ENCODE measurements at places on chromosomes 7 and 10.

- DNase-seq = no peak
Observed at GRCh38 chr7:24307326-24307725, 23.3 kb downstream of the NPY start.

DNA sequence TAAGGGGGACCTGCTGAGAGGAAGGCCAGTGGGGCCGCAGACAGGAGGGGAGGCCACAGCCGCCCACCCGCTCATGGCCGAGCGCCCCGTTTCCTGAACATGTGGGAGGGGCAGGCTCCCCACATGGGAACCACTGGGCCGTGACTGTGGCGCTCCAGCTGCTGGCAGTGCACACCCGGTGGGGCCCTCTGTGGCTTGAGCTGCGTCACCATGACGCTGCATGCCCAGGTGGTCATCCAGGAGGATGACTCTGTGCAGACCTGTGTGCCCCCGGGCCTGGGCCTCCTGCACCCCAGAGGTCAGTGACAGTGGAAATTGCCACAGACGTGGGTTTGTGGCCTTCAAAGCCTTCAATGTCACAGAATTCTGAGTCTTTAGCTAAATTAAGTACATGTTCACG lies 85.1 kb downstream of the MGMT start:
- DNase-seq = no peak

DNA sequence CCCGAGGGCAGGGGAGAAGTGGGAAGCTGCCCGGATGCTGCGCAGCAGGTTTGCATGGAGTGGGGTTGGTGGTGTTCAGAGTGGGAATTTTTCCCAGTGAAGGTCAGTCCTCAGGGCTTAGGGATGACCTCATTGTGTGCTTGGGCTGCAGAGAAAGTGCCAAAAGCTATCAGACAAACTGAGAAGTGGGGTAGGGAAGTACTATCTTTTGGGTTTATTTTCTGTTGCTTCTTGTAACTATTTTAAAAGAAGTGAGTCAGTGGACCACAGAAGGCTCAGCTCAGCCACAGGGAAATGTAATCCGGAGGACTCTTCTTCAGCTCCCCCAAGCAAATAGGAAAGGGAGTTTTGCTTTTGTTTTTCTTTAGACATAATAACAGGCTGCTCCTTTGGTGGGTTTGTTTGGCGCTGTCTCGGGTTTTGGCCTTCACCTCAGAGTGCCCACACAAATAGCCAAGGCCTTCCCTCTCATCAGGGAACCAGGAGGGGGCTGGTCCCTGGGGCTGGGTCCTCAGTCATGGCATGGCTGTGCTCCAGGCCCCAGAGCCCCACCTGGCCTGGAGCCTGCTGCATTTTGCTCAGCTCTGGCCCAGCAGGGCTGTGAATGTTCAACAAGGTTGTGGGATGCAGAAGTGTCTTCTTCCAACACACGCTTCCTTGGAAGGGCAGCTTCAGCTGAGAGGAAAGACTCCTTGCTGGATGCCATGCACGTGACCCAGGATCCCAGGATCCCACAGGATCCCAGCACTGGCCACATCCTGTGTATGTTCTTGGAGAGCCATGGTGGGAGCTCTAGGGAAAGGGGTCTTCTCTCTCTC lies 5.4 kb upstream of the FAM170B start:
- DNase-seq = no peak

DNA sequence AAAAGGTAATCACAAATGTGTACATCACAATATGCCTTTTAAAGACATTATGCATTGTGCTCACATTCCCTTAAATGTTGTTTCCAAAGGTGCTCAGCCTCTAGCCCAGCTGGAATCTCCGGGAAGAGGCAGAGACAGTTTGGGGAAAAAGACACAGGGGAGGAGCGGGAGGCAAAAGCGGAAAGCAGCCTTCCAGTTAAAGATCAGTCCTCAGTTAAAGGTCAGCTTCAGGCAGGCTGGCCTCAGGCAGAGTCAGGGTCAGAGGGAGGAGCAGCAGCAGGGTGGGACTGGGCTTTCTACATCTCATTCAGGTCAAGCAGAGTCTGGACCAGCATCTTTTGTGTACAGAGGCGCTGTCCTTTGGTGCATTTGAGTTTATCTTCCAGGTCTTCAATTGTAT lies 18.6 kb downstream of the ST7 start:
- peak; percentile 13 for DNase-seq

GRCh38 chr10:98472196-98472595 lies 25.5 kb upstream of the HPS1 start:
- peak; percentile 45 for DNase-seq

DNA sequence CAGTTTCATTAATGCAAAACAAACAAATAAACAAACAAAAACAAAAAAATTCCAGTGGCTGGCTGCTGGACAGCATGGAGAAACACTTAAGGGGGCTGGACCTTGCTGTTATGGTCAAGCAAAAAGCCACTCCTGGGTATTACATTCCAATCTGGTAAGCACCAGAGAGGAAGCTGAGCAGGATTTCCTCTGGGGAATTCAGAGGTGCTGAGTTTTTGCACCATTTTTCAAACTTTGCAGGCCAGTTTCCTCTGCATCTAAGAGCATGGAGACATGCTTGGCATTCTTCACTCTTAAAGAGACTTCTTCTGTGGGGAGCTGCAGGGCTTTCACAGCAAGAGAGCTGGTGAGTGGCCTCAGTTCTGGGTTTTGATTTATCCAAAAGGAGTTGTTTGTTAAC lies 84.5 kb downstream of the FZD1 start:
- DNase-seq = no peak

DNA sequence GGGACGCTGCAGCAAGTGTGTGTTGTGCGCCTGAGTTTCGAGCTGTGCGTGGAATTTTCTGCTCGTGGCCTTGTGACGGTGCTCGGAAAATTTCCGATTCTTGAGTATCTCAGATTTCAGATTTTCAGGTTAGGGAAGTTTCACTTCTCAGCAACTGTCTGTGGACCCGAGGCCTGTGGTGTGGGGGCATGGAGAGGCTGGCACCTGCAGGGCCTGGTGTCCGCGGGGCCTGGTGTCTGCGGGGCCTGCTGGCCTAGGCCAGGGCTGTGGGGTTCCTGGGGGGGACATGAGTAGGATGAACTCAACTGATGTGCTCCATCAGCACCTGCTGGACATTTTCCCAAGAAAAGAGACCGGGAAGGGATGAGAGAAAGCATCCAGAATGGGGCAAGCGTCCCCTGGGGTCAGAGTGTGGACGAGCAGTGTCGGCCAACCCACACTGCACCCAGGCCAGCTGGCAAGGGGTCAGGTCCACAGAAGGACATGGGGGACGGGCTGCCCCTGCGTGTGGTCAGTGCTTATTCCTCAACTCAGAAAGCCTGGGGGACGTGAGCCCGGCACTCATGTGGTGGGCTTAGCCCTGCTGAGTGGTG lies 31.3 kb upstream of the SHH start:
- DNase-seq = no peak

- no peak for DNase-seq
Observed at GRCh38 chr7:40223451-40224127, 88.8 kb downstream of the SUGCT start.

- peak; percentile 80 for DNase-seq
Observed at GRCh38 chr10:10870523-10871241, 147.0 kb upstream of the CELF2 start.

DNA sequence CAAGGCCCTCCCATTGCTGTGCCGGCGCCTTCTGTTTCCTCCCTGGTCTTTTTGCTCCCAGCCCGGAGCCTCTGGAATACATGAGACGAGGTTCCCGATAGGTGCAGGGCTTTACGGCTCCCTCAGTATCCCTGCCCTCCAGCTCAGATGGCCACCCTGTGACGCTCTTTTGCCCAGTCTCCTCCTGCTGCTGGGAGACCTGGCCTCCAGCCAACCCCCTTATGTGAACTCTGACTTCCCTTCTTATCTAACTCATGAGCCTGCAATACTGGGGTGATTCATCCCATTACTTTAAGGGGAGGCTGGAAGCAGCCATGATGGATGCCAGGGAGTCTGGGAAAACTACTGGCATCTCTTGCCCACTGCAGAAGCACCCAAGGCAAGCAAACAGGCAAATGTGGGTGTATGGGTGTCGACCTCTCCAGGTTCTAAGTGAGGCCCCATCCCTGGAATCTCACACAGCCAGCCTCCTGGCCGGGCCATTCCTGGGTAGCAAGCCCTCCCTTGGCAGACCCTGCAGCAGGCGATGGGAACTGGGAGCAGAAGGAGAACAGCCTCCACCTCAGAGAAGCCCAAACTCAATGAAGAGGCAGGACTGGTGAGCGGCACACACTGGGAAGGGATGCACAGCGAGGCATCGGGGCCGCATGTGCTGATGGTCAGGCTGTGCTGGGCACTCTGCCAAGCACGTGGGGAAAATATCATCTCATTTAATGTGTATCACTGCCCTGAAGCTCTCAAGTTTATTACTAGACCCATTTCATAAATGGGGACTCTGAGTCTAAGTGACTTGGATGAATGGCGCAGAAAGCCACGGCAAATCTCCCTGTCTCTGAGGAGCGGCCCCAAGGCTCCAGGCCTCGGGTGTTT lies 97.5 kb downstream of the FAM53B start:
- DNase-seq = no peak

DNA sequence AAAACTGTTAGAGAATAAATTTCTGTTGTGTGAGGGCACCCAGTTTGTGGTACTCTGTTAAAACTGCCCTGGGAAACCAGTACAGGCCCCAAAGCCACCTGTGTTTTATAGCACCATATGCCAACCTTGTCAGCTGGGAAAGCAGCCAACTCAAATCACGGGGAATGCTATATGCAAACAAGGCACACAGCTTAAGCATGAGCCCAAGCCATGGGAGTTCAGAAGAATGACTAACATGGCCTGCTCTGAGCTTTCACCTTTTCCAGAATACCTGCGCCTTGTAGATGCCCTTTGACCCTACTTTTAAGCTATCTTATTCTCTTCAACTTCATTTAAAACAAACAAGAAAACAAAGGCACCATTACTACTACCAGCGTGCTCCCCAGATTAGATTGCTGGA lies 5.5 kb upstream of the SLC25A13 start:
- DNase-seq = no peak

GRCh38 chr7:55365205-55365674 lies at the start of gene LANCL2:
Gene LANCL2, plus strand, starts transcription at chr7:55365337. Its CDS starts 689 bp downstream, at chr7:55366026.
- DNase-seq = peak; percentile 60

- no peak for DNase-seq
Observed at GRCh38 chr7:135333946-135334345, 100.3 kb downstream of the STRA8 start.

DNA sequence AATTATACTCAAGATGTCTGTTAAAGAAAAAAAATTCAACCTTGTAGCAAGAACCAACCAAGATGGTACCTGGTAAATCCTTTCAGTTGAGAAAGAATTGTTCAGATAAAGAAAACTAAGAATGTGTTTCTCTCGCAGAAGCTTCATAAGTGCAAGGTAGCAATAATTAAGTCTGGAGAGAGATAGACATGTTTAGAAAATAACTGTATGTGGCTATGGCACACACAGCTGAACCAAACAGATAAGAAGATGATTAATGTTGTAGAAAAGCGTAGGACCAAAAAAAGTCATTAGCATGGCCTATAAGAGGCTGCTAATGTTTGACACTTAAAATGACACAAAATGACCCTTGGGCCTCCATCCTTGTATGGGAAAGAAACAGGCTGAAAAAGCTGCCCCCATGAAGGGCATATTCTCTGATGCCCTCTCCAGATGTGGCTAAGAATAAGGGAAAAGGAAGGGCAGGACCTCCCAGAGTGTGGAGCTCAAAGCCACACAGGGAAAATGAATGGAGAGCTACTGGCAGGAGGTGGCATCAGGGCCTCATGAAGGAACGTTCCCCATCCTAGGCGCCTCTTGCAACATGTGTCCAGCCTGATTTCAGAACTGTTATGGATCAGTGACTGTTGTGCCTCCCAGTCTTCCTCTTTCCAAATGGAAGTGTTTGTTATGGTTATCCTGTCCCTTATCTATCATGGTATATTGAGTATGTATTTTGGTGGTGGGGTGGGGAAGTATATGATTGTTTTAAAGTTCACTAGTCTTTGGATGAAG lies 30.7 kb downstream of the TLL2 start:
- no peak for DNase-seq

DNA sequence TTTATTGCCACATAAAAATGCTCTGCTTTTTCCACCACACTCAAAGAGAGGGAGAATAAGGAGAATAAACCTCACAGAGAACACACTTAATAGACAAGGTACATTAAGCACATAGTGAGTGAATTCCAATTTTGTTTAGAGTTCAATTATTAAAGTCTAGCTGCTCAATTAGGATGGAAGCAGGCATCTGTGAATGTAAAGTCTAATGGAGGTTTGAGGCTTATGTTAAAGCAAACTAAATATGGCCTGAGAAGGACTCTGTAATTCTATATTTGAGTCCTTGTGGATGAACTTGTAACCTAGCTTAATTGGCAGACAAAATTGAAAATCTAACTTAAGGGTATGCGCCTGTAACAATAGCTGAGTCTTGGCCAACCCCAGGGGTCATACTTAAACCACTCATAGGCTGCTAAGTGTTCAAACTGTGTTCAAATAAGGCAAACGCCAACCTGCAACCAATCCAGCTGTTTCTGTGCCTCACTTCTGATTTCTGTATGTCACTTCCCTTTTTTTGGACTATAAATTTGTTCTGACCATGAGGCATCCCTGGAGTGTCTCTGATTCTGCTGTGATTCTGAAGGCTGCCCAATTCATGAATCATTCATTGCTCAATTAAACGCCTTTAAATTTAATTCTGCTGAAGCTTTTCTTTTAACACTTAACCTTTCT lies 31.3 kb upstream of the NME8 start:
- DNase-seq = no peak

DNA sequence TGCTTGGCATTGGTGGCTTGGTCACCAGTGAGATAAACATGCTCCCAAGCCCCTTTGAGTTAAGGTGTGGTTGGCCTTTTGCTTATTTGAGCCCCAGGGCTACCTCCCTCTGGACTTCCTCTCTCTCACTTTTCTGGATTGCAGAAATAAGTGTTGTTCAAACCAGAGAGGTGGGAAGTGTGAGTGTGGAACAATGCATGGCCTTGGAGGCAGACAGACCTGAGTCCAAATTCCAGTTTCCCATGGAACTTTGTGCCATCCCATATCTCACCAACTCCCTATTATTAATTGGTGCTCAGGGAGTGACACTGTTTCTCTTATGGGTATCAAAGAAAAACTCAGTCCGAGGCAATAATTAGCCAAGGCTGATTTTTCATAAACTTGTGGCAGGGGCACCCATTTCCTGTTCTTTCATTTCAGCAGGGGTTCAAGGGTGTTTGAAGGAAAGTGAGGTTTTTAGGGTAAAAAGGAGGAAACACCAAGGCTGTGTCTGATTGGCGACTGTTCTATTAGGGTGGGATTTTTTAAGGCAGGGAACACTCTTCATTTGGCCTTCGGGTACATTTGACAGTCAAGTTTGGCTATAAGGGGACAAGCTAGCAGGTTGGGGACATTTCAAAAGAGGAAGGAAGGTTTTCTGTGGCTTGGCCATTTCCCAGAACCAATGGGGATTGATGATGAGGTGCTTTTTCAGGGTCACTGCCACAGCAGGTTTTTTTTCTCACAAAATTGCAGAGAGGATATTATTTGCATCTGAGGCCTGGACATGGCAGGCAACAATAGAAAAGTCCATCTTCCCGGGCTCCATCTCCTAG lies 148.8 kb upstream of the NPY start:
- DNase-seq = no peak

GRCh38 chr7:150520145-150520544 lies 5.5 kb downstream of the GIMAP7 start:
- DNase-seq = no peak

DNA sequence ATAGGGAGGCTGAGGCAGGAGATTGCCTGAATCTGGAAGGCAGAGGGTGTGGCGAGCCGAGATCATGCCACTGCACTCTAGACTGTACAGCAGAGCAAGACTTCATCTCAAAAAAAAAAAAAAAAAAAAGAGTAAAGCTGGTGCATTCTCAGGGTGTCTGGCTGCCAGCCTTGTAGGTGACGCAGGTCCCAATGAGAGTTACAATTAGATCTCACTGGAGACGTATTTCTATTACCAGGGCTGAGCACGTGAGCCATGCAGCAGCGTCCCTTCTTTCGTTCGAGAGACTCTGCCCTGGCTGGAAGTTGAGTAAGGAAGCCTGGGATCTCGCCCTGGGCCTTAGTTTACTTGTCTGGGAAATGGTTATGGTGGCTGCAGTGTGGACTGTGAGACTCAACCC lies 22.4 kb upstream of the ZMIZ1 start:
- DNase-seq = no peak
